Lung microvascular endothelial cell (primary cell): ENCODE measurements at places on chromosomes 7 and 10.
A peak's percentile ranks its signal among the peaks of the same experiment; 100 is the strongest.

- no peak for DNase-seq
Observed at GRCh38 chr7:32865448-32866030, 26.0 kb downstream of the KBTBD2 start.

DNA sequence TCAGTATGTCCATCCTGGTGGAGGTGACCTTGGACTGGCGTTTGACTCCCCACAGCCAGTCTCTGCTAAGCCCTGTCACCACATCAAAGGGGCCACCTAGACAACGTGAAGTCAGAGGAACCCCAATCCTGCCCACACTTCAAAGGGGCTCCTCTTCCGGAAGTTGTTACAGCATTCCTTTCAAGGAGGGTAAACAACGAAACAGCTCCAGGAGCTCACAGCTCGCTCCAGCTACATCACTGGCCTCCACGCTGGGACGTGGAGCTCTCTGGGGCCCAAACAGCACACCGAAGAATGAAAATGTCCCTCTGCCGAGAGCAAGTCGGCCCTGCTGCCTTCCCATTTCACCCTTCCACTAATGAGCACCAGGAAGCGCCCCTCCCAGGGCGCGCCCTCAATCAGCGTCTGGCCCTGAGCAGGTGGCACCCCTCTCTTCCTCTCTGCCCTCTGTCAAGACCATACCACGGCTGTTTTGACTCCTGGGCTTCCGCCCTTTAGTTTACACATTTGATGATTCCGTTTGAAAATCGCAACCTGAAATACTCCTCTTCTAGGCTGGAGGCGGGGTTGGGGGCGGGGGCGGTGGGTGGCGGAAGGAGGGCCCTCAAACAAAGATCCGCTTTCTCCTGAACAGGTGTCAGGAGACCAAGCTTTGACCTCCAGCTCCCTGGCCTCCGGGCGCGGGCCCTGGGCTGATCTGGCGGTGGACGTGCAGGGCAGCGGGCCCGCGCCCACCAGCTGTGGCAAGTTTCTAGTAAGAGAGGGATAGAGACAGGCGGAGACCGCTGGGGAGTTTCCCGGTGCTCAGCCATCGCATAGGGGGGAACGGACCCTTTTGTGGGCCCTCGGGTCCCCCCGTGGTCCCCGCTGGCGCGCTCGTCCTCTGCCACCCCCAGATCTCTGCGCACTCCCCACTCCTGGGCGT, 53.1 kb upstream of the KDM7A start:
- no peak for DNase-seq

DNA sequence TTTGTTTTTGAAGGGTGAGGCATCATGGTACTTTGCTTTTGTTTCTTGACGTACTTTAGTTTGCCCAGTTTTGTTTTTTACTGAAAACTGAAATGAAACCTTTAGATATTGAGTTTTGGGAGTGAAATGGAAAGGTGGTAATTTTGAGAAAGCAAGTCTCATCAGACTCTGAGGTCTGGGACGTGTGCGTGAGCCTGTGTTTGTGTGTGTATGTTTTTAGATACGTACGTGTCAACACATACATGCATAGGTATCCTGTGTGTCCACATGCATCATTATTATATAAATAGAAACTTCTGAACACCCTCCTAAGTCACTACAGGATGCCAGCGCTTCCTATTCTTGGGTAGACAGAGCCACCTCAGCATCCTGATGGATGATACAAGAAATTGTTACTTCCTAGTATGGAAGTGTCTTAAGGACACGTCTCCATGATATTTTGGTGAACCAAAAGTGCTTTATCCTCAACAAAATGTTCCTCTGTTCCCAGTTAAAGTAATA, 47.8 kb downstream of the PROSER2 start:
- peak; percentile 66 for DNase-seq

DNA sequence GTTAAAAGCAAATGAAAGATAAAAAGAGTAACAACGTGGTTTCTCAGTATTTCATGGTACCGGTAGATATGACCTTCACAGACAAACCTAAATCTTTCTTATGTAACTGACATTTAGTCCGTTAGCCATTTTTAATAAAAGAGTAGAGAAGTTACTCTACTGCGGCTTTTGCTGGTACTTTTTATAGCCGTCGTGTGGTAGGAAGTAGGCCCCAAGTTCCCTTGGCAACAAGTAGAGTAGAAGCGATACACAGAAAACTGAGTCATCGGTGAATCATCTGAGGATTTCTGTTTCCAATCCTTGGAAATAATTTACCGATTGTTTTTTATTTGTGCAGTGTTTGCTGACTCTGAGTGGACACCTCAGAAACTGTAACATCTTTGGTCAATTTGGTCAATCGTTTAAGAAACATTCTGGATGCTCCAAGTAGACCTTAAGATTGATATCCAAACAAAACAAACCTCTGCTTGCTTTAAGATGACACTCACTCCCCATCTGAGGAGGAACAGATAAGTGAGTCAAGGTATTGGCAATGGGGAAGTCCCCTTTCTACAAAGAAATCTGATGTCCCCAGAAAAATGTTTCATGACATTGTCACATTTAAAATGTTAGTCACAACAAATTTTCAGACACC, 63.9 kb upstream of the AHR start:
- DNase-seq, result peak; percentile 95

- DNase-seq, result no peak
Observed at GRCh38 chr10:60728056-60728455, 50.2 kb upstream of the CDK1 start.

DNA sequence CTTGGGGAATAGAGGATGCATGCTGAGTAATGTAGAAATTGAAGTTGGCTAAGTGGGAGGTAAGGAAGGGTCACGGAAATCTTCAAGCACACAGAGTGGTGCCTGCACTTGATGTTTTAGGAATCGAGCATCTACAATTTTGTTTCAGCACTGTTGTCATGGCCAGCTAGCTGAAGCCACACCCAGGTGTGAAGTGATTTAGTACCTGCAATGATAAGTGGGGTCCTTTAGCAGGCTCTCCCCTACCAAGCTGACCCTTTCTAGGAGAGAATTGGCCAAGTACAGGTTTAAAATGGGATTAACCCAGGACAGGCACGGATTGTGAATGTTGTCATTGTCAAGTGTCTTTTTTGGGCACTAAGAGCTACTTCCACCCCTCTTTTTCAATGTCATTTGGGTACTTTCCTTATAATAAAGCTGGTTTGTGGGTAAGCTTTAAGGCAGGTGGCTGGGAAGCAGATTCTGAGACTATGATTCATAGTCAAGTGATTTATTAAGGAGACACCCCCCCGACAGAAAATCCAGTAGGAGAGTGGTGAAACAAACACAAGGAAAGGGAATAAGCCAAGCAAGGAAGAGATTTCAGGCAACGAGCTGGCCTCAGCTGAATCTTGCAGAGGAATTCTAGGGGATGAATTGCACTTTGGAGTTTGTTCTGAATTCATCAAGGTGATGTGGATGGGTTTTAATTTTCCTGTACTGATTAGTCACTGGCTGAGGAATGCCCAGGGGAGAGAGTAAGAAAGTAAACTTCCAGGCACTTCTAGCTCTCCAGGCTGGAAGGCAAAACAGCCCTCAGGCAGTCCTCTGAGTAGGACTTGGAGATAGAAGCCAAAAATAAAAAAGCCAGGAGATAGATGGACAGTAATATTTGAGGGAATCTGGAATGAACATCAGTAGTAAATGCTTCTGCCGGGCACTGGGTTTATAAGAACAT, 1128.4 kb downstream of the SORCS3 start:
- DNase-seq, result no peak

- DNase-seq, result no peak
Observed at GRCh38 chr10:124112891-124113580, 19.6 kb upstream of the CHST15 start.

GRCh38 chr10:124677293-124677699, 66.9 kb downstream of the FAM53B start:
- no peak for DNase-seq

DNA sequence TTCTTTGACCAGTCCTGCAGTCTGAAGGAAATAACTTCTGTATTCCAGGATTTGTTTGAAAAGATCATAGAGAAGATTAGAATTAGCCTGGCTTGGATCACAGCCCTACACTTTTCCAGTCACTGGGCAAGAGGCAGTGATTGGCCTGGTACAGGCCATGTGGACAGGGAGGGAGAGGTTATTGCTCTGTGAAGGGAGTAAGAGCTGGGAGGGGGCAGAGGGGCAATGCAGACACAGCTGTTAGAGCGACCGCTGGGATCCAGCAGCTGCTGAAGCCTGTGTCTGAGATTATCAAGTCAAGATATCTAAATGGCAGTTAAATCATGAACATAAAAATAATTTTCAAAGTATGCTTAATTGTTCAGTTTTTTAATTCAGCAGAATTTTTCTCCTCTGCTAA, 257.3 kb downstream of the SDK1 start:
- no peak for DNase-seq

GRCh38 chr10:112246-112645, 23.0 kb upstream of the ZMYND11 start:
- no peak for DNase-seq

DNA sequence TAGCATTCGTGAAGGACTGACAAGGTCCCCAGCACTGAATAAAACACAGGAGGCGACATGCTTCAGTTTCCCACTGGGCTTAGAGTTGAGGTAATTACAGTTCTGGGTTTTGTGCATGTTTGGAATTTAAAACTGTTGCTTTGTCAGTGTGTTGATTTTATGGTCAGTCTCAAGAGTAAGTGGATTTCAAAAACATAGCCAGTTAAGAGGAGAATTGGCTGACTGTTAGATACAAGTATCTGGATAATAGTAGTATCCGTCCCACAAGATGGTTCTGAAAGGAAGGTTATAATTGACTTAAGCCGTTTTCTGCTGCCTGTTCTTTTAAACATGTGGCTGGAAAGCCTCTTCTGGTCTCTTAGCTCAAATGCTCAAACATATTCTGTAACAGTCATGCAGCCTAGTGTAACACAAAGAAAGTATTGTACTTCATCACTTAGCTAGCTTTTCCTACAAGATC, 170.9 kb downstream of the POLR1F start:
- DNase-seq, result no peak

DNA sequence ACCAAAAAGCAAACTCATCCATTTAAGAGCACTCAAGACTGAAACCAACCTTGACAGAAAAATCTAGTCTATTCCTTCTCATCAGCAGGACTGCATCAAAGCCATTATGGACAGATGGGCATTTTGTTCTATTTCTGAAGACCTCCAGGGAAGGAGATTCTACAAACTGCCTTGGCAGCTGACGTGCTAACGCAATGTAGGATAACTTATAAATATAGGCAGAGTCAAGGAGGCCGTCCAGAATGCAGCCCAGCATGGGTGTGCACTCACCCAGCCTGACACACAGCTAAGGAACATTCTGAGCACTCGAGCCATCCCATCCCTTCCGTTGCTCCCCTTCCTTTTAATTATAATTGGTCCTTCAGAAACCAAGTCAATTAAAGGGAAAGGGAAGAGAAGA, 25.3 kb upstream of the NEBL start:
- no peak for DNase-seq

- peak; percentile 30 for DNase-seq
Observed at GRCh38 chr7:148963583-148964482, 64.5 kb downstream of the PDIA4 start.

DNA sequence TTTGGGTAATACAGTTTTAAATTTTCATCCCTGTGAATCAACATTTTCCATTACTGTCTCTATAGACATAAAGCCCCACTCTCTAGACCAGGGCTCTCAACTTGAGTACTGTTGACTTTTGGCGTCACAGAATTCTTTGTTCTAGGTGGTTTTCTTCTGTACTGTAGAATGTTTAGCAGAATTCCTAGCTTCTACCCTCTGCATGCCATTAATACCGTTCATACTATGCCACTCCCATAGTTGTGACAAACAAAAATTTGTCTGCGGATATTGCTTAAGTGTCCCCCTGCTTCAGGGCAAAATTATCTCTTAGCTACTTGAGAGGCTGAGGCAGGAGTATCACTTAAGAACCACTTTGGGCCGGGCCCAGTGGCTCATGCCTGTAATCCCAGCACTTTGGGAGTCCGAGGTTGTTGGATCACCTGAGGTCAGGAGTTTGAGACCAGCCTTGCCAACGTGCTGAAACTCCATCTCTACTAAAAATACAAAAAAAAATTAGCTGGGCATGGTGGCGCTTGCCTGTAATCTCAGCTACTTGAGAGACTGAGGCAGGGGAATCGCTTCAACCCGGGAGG, 57.3 kb upstream of the NRG3 start:
- no peak for DNase-seq

DNA sequence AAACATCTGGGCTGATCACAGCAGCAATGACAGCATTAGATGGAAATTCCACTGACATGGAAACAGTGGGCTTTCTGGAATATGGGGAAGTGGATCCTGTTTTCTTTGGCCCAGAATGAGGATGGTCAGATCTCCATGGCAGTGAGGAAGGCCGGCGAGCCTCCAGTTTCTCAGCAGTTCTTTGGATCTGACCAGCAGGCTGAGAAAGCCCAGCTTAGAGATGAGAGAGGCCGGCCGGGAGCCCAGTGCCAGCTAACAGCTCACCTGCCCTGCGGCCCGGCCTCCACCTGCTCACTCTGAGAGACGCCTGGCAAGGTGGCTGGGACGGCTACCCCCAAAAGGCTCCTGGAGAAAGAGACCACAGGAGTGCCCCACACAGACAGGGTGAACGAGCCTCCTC, 24.2 kb downstream of the GPER1 start:
- DNase-seq, result no peak

DNA sequence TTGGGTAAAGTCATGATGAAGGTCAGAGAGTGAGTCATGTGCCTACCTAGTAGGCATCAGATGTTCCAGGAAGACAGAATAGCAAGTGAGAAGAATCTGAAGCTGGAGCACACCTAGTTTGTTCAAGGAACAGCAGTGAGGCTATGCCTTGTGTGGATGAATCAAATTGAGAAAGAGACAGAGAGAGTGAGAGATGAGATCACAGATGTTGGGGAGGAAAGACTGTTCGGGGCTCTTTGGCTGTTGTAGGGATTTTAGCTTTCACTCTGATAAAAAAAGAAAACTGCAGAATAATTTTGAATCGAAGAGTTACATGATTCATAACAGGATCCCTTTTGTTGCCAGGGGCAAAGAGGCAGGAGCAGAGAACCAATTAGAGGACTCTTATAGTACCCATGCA, 6.3 kb downstream of the LIPF start:
- DNase-seq, result no peak

DNA sequence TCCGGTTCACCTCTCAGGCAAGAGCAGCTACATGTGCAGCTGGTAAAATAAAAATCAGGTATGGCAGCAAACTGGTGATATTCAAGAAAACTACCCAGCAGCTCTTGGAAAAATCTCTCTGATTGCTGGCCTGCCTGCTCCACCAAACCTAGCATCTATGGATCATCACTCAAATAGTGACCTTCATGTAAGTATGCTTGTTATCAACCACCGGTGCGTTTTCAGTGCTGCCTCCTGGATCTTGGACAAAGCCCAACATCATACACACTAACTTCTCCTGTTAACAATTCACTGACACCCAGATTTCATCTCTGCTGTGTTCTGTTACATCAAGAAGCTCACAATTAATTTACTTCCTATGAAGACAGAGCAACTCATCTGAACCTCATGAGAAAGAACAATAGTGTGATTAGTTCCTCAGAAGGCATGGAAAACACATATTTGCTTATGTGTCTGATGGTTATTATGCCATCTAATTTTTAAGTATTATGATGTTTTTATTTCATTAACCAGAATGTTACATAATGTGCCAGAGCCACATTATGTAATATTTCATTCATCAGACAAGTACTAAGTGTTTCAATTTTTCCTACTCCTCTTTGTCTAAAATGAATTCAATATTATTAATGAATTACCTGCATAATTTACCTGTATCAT, 8.8 kb downstream of the CDK6 start:
- DNase-seq, result peak; percentile 27

GRCh38 chr7:90178679-90179278, 24.5 kb downstream of the STEAP1 start:
- DNase-seq, result peak; percentile 89
